ENCODE measurements at places on chromosomes 7 and 10.

DNA sequence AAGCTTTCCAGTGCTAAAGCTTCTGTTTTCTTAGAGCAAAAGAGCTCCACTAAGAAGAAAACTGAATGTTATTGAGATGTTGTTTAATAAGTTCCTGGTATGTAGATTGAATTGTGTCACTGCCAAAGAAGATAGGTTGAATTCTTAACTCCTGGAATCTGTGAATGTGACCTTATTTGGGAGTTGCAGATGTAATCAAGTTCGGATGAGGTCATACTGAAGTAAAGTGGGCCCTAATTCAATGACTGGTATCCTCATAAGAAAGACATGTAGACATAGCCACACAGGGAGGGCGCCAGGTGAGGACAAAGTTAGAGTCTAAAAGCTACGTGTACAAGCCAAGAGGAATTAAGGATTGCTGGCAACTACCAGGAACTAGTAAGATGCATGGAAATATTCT lies 732.1 kb upstream of the C7orf33 start:
- DNase-seq = no peak

GRCh38 chr10:5960070-5960972 lies 17.0 kb downstream of the IL15RA start:
- no peak for DNase-seq

DNA sequence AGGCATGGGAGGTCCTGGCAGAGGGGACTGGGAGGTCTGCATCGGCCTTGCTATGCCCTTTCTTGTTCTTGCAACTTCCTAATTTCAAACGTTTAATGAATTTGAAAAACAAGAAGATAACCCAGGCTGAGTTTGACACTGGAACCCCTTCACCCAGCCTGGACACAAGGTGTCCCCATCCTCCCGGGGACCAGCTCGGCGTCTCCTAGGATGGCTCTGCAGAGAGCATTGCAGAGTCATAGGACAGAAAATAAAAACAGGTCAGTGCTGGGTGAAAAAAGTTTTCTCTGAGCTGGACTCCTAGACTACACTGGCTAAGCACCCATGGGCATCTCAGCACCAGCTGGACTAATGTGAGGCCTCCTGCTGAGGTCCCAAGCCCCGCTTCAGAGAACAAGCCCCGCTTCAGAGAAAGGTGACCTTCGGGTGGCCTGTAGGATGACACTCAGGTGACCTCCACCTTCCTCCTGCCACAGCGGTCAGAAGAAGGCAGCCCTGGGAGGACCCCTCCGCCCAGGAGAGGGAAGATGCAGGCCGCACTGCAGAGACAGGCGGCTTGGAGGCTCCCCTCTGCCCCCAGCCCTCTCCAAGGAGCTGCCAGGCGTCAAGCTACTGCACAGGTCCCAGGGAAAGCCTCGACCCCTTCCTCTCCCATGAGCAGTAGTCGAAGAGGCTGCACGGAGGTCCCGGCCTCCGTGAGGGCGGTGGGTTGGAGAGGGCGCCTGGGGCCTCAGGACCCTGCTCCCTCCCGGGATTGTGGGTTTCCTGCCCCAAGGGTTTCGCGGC lies 9.3 kb upstream of the UNCX start:
- DNase-seq = no peak

GRCh38 chr10:34815185-34816084 lies at the start of gene PARD3:
PARD3 (minus strand) TSS chr10:34815296; CDS start chr10:34814995, 301 bp downstream.
- DNase-seq = no peak

- DNase-seq = no peak
Observed at GRCh38 chr10:63666836-63667383, 145.7 kb downstream of the REEP3 start.

GRCh38 chr10:11134411-11134810 lies 116.7 kb downstream of the CELF2 start:
- DNase-seq = no peak

- no peak for DNase-seq
Observed at GRCh38 chr7:158497627-158498026, 90.0 kb downstream of the PTPRN2 start.

DNA sequence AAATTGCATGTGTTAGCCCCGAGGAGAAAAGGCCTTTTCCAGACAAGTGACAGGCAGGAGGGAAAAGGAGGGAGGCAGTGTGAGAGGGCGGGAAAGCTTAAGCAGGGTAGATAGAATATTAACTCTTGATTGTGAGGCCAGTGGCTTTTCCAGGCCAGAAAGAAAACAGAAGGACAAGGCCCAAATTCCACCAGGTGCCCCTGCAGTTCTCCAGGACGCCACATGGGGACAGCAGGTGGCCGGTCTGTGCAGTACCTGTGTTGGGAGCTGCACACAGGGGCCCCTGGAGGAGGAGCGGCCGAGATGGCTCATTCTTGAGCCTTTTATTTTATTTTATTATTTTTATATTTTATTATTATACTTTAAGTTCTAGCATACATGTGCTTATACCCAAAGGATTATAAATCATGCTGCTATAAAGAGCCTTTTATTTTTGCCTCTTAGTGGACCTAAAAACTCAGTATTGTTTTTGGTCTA lies 141.3 kb upstream of the KLF14 start:
- DNase-seq = peak; percentile 55

DNA sequence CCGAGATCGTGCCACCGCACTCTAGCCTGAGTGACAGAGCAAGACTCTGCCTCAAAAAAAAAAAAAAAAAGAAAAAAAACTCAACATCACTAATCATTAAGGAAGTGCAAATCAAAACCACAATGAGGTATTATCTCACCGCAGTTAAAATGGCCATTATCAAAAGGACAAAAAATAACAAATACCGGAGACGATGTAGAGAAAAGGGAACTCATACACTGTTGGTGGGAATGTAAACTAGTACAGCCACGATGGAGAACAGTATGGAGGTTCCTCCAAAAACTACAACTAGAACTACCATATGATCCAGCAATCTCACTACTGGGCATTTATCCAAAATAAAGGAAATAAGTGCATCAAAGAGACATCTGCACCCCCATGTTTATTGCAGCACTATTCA lies 24.3 kb downstream of the GRK5 start:
- DNase-seq = no peak

All from activated naive CD4-positive, alpha-beta T cell treated with Interleukin-2 at 50 U/mL for 16 hours (primary cell).